Activated CD4-positive, alpha-beta T cell treated with anti-CD3 and anti-CD28 coated beads, Interleukin-2, amount 10 ng/mL, durations not matched to agents 7 days and 5 days (primary cell): ENCODE measurements at places on chromosomes 2 and 18.

DNA sequence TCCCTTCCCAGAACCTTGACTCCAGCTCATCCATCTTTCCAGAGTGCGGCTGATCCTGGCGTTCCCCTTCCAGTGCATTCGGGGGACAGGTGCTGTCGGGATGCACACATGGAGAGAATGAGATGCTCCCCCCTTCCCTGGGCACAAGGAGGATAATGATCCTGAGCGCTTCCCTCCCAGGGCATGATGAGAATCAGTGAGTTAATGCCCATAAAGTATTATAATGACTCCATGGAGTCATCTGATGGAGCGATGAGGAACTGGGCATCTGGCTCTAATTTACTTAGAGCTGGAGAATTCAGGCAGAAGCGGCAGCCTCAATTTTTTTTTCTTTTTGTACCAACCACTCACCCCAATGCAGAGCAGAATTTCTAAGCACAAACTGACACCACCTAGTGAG is 79.6 kb upstream of the SKOR2 start:
- DNase-seq: no peak
- no peaks in the 10 kb centered on the region for H3K27me3 ChIP-seq
- no peaks in the 10 kb centered on the region for H3K36me3 ChIP-seq
- H3K4me3 ChIP-seq: no peak overlapping the region
- H3K27ac ChIP-seq: no peak overlapping the region
- no peaks in the 10 kb centered on the region for H3K4me1 ChIP-seq

DNA sequence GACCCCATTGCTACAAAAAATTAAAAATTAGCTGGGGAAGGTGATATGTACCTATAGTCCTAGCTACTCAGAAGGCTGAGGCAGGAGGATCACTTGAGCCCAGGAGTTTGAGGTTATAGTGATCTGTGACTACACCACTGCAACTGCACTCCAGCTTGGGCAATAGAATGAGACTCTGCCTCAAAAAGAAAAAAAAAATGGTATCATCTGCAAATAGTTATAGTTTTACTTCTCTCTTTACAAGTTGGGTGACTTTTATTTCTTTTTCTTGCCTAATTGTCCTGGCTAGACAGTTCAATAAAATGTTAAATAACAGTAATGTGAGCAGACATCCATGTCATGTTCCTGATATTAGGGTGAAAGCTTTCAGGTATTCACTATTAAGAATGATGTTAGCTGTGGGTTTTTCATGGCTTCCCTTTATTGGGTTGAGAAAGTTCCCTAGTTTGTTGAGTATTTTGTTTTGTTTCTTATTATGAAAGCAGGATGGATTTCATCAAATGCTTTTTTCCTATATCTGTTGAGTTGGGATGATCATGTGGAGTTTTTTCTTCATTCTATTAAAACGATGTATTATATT is 24.9 kb upstream of the ACOXL start:
- H3K4me3 ChIP-seq: no peak overlapping the region
- no peak for DNase-seq
- H3K27ac ChIP-seq: no peak overlapping the region
- H3K36me3 ChIP-seq: no peaks in the 10 kb centered on the region
- peaks cover 63% of the 10 kb centered on the region for H3K27me3 ChIP-seq

DNA sequence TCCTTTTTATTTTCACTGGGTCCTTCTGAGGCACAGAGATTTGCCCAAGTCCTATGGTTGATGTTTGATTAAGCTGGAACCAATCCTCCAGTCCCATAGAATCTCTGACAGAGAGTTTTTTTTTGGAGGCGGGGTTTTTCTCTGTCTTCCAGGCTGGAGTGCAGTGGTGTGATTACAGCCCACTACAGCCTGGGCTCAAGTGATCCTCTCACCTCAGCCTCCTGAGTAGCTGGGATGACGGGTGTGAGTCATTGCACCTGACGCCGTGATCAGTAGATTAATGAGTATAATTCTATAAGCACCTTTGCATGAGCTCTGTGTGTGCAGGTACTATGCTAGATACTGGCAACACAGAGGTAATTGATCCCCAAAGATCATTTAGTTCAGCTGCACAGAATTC is 15.3 kb upstream of the TRPM8 start:
- H3K36me3 ChIP-seq: no peaks in the 10 kb centered on the region
- H3K27me3 ChIP-seq: peaks cover 18% of the 10 kb centered on the region

- peaks cover 29% of the 10 kb centered on the region for H3K27me3 ChIP-seq
- H3K36me3 ChIP-seq: no peaks in the 10 kb centered on the region
- no peak overlapping the region for H3K4me3 ChIP-seq
- no peak for DNase-seq
- H3K4me1 ChIP-seq: peaks cover 44% of the 10 kb centered on the region
- H3K27ac ChIP-seq: no peak overlapping the region
Observed at GRCh38 chr2:43055086-43055912, 171.1 kb downstream of the ZFP36L2 start.

DNA sequence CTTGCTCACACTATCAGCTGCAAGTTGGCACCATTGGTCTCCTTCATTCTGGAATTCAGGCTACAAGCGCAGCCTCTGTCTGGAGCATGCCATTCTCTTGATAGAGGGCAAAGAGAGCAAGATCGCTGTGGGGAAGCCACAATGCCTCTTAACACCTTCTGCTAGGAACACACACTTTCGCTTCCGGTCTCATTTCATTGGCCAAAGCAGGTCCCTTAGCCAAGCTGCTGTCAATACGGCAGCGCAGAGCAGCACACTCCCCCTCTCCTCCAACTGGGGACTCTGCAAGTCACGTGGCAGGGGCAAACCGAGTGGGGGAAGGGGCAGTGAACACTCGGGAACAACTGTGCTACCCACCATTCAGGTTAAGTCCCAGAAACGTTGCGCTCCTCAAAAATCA is 98.1 kb downstream of the MMADHC start:
- no peak overlapping the region for H3K27ac ChIP-seq
- no peak for DNase-seq
- H3K36me3 ChIP-seq: no peaks in the 10 kb centered on the region
- no peaks in the 10 kb centered on the region for H3K4me1 ChIP-seq
- no peak overlapping the region for H3K4me3 ChIP-seq
